Activated CD4-positive, alpha-beta T cell treated with anti-CD3 and anti-CD28 coated beads, Interleukin-2, amount 50 U/mL, for 48 hours (primary cell): ENCODE measurements at places on chromosomes 4 and X.

GRCh38 chrX:129744861-129745321, 6.1 kb downstream of the XPNPEP2 start:
- no peak for DNase-seq

DNA sequence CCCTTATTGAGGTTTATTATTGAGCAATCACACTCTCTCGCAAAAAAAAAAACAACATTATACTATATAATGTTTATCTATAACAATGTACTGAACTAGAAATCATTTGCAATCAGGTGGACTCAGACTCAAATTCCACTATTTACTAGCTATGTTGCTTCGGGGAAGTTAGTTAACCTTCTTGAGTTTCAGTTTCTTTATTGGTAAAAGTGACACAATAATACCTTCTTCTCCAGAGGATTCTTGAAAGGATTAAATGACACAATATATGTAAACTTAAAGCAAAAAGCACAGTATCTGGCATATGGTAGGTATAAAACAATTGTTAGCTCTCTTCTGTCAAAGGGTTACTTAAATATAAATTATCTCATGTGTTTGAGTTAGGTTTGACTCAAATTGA, 31.5 kb upstream of the HDAC8 start:
- DNase-seq = no peak

GRCh38 chr4:108146819-108147218, 21.9 kb downstream of the LEF1 start:
- no peak for DNase-seq

DNA sequence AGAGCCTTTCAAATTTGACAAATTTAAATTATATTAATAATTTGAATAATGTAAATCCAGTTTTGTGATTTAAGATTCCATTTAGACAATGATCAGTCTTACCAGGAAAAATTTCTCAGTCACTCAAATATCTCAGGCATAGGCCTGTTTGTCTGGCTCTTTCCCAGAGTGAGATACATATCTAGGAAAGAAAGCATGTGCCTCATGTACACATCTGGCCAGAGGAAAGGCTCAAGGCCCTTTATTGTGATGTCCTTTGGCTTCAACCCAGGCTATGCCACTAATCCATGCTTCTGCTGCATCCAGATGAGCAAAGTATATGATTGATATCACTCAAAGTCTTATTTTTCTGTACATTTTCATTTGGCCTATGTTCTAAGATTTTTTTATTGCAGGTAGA, 473.3 kb upstream of the ADGRL3 start:
- DNase-seq = no peak

- no peak for DNase-seq
Observed at GRCh38 chr4:153520801-153521329, 54.7 kb downstream of the TMEM131L start.

- no peak for DNase-seq
Observed at GRCh38 chrX:46321676-46322075, 223.5 kb downstream of the ZNF674 start.

DNA sequence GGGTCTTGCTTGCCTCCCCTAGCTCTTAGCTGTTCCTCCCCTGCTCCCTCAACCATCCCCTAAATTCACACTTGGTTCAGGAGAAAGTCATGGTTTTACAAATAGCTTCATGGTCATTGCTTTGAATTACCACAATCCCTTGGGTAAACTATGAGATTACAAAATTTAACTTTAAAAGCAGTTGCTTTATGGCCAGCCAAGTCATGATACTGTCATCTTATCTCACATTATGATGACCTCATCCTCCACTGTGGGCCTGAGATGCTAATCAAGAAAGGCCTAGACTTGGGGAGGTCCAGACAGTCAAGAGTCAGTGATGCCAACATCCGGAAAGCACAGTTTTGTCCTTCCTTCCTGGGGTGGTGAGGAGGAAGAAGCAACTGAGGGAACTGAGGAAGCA, 10.5 kb upstream of the FGF16 start:
- no peak for DNase-seq

GRCh38 chr4:175371091-175371490, 441.0 kb downstream of the GPM6A start:
- DNase-seq = no peak
